Common myeloid progenitor, CD34-positive (primary cell): ENCODE measurements at places on chromosomes 13 and 19.
A peak's percentile ranks its signal among the peaks of the same experiment; 100 is the strongest.

- no peak for DNase-seq
These were observed 569.7 kb upstream of the SLITRK6 start for GRCh38 chr13:86368924-86369323.

GRCh38 chr13:43363156-43363953 is 340.0 kb downstream of the DNAJC15 start:
- no peak for DNase-seq

- DNase-seq: peak; percentile 61
These were observed 20.9 kb downstream of the ZNF536 start for GRCh38 chr19:30393046-30393445.

GRCh38 chr13:48879432-48879831 is 96.3 kb upstream of the FNDC3A start:
- DNase-seq: no peak

DNA sequence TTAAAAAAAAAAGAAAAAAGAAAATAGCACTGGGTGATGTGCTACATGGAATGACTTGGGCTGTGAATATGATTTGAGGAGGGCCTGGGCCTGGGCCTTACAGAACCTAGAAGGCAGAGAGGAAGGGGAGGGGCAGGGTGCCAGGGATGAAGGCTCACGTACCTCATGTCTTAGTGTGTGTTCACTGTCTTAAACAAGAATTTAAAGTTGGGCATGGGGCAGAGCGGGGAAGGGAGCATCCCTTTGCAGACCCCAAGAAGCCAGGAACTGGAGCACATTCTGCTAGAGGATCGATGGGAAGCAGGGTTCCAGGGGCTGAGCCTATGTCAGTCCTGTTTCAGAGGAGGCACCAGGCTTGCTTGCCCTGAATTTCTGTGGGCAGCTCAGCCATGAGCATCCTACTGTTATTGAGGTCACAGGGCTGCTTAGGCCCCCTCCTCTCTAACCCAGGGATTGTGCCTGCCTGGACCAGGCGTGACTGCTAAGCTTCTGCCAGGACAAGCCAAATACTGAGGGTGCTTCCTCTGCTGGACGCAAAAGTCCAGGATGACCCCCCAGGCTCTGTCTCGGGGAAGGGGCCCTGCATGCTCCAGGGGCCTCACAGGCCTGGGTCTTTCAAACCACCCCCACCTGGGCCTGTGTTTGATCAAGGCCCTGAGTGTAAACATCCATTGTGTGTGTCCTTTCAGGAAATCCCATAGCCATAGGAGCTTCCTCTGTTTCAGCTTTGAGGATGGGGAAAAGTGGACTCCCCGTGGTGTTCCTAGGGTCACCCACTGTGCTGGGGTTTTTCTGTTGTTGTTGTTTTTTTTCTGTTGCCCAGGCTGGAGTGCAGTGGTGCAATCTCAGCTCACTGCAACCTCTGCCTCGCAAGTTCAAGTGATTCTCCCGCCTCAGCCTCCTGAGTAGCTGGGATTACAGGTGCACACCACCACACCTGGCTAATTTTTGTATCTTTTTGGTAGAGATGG is 4.8 kb downstream of the LSR start:
- no peak for DNase-seq

DNA sequence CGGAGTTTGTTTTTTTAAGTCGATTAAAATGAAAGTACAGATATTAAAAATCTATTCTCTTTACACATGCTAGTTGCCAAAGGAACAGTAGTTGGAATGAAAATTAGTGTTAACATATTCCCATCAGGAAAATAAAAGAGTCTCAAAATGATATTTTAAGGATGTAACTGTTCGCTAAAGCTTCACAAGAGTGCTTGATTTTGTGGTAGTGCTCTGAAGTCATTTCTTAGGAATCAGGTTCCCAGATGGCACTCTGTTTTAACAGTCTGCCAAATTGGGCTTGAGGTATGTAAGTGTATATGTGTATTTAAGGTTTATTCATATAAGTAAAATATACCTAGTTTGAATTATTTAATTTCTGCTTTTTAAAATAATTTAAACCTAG is 128.8 kb downstream of the LMO7 start:
- no peak for DNase-seq

DNA sequence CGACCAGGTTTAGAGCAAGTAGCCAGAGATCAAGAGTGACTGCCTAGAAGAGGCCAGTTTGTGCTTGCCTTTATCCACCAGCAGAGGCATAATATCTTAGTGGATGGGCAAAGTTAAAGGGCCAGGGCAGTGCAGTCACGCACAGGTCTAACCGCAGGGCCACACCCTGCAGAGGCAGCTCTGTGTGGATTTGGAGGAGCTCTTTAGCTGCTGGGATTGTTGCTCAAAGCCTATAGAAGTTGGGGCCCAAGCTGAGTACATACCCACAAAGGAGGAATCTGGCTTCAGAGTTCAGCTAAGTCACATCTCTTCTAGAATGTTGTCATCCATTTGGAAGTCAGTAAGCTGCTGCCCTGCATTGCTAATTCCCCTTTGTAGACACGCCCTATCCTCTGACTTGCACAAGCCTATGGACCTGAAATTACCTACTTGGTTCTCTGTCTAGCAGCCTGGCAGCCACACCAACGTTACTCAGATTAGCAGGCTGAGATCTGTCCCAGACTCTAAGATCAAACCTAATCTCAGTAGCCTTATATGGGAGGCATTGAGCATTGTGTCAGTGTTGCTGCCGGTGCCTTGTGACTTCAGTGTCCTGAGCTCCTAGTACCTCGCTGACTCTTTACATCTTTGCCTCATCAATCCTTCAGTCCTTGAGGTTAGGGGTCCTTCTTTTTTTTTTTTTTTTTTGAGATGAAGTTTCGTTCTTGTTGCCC is 102.9 kb upstream of the STARD13 start:
- no peak for DNase-seq

DNA sequence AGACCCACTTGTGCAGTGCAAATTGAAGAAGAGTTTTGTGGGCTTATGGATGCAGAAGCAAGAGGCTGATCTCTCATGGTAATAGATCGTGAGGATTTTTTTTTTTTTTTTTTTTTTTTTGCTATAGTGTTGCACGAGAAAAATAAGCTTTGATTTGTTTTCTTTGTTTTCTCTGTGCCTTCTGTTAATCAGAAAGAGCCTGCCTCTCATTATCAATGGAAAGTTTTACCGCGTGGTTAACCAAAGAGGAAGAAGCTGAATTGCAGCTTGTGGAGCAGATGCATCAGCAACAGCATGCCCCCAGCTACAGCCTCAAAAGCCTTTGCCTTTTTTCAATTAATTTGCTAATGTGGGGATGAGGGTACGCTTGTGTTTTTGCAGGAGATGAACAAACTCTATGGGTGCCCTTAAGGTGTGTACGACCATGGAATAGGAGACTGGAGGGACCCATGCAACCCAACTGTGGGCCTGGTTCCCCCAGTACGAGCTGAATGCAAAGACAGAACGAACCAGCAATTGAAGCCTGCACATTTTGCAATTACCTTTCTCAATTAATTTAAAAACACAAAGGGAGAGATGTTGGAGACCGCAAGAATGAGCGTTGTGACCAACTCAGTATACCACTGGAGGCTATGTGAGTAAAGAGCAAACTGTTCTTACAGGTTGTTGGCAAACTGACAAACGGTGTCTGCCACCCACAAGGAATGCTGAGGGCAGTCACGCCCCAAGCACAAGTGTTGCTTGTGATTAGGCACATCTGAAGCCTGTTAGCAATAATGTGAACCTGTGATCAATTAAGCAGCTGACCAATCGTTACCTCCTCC is 58.6 kb upstream of the SPRY2 start:
- peak; percentile 88 for DNase-seq

DNA sequence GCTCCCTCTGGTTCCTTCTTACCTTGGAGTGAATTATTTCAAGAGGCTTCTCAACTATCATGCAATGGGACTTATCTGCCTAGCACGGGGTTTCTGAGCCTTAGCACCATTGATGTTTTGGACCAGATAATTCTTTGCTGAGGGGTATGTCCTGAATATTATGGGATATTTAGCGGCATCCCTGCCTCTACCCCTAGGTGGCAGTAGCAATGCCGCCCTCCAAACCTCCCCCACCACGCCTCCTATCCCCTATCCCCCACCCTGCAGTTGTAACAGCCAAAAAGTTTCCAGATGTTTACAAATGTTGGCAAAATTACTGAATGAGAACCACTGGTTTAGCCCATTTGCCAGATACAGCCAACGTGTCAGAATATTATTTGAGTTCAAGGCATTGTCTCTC is 125.5 kb downstream of the POSTN start:
- no peak for DNase-seq

DNA sequence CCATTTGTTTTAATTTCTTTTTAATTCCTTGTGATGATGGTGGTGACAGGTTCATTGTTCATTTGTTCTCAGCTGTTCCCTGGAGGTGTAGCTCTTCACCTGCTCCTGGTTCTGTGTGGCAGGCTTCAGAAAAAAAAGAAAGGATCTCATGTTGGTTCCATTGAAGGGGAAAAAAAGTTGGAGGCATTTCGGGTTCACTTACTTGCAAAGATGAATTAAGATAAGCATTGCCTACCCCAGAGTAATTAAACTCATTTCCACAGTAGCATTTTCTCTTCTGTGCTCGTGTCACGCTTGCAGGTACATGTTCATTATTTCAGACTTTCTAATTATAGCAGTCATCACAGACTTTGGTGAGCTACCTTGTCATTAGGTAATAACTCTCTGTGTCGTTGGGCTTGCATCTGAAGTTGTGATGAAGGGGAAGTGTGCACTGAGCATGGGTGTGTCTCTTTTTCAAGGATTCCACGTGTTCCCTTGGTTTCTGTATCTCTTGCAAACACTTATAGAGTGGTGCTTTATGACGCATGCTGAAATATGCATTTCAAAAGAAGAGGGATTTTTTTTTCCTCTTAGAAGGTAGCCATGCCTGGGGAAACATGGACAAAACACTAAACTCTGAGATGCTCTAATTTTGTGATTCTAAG is 69.1 kb downstream of the MTUS2 start:
- DNase-seq: no peak

DNA sequence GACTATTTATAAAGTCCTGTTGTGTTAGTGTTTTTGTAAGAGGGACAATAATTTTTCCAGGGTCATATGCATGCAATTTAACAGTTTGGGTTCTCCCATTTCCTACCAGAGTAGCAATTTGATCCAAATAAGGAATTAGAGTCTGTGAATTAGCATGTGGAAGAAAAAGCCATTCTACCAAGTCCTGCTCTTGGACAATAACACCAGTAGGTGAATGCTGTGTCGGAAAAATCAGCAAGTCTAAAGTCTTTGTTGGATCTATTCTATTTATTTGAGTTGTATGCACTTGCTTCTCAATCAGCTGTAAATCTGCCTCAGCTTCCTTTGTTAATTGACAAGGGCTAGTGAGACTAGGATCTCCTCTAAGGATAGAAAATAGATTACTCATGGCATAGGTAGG is 21.4 kb upstream of the IL17D start:
- DNase-seq: no peak

- peak; percentile 70 for DNase-seq
These were observed at the start of gene ZNF415 for GRCh38 chr19:53132141-53132991. ZNF415 (minus strand) TSS chr19:53132910; CDS start chr19:53122676, 10,234 bp downstream.

DNA sequence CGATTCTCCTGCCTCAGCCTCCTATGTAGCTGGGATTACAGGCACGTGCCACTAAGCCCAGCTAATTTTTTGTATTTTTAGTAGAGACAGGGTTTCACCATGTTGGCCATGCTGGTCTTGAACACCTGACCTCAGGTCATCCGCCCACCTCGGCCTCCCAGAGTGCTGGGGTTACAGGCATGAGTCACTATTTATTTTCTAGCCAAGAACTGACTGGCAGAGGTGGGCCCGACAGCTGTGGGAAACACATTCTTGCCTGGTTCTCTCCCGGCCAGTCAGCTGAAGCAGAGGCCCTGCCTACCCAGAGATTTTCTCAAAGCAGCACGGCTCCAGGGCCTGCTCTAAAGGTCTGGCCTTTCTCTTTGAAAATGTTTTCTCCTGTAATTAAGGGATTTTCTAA is 108.0 kb downstream of the KCTD15 start:
- peak; percentile 3 for DNase-seq

GRCh38 chr19:42540071-42540553 is 11.8 kb upstream of the CEACAM1 start:
- no peak for DNase-seq

DNA sequence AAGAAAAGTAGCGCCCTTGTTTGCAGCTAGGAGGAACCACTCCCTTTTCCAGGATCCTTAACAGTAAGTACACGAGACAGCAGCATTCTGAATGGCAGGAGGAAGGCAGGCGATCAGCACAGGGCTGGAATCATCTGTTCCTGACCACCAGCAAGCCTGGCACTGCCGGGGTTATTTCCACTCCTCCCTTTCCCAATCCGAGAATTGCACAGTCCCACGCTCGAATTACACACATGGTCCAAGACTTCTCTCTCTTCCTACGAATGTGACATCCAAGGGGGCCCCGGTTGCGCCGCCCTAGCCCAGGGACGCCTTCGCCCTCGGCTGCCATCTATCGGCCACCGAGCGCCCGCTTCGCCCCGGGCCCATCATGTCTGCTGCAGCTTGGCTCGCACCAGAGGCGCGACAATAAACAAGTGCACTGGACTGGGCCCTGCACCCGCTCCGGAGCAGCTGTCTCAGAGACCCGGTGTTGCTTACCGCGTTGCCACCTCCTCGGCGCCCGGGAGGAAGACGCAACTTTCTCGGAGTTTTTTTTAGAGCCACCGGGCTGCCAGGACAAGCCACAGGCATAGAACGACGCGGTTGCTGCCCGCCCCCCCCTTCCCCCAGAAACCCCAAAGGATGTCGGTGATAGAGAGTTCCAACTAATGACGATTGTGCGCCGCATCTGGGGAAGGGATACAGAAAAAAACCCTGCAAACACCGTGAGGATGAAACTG is at the start of gene SLITRK5:
SLITRK5 (plus strand) TSS at position 341 of the 722 bp plus-strand sequence. CDS start 4,018 bp downstream, outside the sequence.
- DNase-seq: peak; percentile 89

DNA sequence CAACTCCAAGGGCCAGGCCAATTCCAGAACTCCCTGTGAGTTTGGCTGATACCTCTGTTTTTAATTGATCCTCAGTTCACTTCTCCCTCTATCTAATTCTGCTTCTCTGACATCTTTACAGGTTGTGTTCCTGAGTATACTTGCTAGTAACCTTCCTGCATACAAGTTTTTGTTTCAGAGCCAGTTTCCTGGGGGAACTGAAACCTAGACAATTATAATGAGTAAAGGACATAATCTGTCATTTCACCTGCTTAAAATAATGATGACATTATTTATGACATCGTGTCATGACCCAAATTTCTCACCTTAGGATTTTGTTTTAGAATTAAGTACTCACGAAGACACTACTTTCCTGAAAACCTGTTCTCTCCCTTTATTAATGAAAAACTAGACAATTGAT is 12.5 kb upstream of the MYCBP2 start:
- DNase-seq: no peak
